ENCODE measurements at places on chromosomes 6 and 20.

DNA sequence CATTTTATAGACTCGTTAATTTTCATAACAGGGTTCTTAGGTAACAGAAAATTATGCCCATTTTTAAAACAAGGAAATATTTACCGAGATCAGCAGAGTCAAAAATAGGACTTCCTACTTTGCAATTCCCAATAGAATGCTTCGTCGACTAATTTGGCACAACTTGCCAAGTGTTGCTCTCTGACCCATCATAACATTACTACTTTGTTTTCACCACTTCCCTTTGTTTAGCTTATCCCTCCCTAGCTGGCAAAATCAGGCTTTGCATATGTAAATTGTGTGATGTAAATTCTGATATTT is 914 bp upstream of the RANBP9 start:
- no peak for DNase-seq

DNA sequence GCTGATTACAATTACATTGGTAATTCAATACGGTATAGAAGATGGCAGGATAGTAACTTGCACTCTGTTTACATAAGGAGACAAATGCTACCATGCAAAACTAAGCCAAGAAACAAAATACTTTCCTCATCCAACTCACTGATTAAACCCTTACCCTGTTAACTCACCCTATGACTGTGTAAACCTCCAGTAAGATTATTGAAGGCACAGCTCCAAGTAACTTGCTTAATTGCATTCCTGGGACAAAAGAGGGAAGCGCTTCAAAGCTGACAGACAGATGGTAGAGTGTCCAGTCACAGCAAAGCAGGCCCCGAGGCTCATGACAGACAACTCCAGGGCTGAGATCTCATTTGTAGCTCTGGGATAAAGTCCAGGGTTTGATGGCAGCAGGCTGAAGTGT is 6.9 kb upstream of the KIF16B start:
- no peak for DNase-seq

- no peak for DNase-seq
Observed at GRCh38 chr6:130670142-130670541, 157.1 kb upstream of the SMLR1 start.

DNA sequence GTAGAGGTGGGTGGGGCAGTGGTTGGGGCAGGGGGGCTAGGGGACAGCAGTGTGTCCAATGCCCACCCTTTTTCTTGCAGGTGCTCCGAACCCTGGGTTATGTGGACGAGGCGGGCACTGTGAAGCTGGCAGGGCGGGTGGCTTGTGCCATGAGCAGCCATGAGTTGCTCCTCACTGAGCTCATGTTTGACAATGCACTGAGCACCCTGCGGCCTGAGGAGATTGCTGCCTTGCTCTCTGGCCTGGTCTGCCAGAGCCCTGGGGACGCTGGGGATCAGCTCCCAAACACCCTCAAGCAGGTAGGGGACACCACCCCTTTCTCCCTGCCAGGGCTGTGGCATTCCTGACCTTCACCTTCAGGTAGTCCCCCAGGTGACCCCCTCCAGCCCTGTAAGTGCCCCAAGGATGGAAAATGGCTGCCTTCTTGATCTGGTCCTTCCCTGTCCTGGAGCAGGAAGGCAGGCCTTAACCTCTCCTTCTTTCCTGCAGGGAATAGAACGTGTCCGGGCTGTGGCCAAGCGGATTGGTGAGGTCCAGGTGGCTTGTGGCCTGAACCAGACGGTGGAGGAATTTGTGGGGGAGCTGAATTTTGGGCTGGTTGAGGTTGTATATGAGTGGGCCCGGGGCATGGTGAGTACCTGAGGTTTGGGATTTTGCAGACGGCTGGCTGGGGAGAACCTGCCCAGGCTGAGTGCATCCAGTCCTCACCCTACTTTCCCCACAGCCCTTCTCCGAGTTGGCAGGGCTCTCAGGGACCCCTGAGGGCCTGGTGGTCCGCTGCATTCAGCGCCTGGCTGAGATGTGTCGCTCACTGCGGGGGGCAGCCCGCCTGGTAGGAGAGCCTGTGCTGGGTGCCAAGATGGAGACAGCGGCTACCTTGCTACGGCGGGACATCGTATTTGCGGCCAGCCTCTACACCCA is 2.9 kb downstream of the DXO start:
- no peak for DNase-seq

DNA sequence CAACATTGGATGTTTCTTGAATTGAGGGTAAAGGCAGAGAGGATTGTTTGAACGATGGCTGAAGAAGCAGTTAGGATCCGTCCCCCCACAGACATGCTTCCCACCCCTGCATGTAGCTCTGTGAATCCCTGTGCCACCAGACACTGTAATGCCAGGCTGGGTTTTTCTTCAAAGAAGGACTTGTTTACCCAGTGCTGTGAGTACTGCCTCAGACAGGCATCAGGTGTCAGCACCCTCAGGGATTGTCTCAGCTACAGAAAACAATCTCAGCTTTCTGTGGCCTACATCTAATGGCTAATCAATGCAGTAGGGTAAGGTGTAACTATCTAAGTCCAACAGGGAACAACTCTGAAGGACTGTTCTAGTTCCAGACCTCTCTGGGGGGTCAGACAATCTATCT is 853.0 kb upstream of the EPHA7 start:
- DNase-seq: no peak

GRCh38 chr20:48782901-48783308 is 44.9 kb downstream of the PREX1 start:
- no peak for DNase-seq

DNA sequence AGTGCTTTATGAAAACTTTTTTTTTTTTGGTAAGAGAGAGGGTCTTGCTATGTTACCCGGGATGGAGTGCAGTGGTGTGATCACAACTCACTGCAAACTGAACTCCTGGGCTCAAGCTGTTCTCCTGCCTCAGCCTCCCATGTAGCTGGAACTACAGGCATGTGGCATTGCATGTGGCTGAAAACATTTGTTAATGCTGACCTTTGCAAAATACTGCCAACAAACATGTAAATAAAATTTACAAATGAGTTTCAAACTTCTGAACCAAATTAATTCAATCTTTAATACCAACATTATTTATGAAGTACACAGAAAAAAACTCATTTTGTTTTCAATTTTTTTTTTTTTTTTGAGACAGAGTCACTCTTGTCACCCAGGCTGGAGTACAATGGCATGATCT is 26.1 kb upstream of the ZBTB2 start:
- no peak for DNase-seq

GRCh38 chr6:108407904-108408827 is 113.3 kb downstream of the AFG1L start:
- DNase-seq: no peak

GRCh38 chr6:92110403-92110802 is 1309.0 kb downstream of the EPHA7 start:
- DNase-seq: no peak

- no peak for DNase-seq
Observed at GRCh38 chr20:2914160-2914559, 40.9 kb downstream of the PTPRA start.

- no peak for DNase-seq
Observed at GRCh38 chr6:131288214-131288613, 152.9 kb downstream of the AKAP7 start.

- no peak for DNase-seq
Observed at GRCh38 chr6:144778773-144779492, 493.8 kb downstream of the UTRN start.

DNA sequence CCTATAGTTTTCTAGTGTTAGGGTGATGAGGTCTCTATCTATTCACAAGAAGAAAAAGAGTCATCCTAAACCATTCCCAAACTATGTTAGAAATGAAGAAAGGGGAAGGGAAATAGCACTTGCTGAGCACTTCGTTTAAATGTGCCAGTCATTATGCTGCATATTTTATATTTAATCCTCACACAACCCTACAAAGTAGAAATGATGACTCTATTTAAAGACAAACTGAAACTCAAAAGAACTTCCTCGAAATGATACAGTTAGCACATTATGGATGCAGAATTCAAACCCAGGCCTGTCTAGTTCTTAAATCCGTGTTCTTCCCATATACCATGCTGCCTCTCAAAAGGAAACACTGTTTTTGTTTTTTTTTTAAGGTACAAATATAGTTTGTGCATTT is 174.6 kb downstream of the GMPR start:
- no peak for DNase-seq

DNA sequence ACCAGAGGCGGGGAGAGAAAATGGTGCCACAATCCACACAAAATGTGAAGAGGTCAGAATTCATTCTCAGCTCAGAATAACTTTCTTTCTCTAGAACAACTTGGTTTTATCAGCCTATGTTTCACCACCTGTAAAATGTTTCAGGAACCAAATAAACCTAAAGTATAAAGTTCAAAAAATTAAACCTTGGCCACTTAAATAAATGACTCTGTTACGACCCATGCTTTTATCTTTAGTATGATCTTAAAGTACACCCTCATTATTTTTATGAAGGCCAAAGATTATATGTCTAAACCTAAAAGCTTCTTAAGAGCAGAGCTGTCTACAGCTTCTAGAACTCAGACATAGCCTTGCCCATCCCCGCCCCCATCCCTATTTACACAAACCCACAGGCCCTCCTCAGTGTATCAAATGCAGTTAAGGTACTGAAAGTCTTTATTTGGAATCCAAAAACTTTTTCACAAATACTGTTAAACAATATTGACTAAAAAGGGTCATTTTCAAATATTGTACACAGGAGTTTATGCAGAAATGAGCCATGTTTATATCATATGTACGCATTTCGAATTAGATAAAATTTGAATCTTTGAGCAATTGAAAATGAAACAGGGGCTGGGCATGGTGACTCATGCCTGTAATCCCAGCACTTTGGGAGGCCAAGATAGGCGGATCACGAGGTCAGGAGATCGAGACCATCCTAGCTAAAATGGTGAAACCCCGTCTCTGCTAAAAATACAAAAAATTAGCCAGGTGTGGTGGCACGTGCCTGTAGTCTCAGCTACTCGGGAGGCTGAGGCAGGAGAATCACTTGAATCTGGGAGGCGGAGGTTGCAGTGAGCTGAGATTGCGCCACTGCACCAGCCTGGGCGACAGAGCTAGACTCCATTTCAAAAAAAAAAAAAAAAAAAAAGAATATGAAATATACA is 5.7 kb upstream of the NHSL1 start:
- DNase-seq: no peak

DNA sequence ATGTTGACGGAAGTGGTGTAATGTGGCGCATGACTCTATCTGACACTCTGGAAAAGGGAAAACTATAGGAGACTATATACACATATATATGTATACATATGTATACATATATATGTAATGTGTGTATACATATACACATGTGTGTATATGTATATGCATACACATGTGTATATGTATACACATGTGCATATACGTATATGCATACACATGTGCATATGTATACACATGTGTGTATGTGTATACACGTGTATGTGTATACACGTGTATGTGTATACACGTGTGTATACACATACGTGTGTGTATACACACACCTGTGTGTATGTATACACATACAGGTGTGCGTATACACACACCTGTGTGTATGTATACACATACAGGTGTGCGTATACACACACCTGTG is 683.4 kb upstream of the FLRT3 start:
- DNase-seq: no peak

DNA sequence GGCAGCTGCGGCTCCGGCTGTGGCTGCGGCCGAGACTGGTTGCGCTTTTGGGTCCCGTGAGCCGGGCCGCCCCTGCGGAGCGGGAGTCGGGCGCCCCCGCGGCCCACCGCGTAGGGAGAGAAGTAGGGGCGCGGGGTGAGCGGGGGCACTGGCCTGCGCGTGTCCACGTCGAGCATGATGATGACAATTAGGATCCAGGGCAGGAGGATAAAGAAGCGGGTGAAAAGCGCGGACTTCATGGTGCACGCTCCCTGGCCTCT is 739 bp downstream of the B3GAT2 start:
- no peak for DNase-seq

- DNase-seq: no peak
Observed at GRCh38 chr20:17946572-17947473, 21.8 kb downstream of the SNX5 start.

DNA sequence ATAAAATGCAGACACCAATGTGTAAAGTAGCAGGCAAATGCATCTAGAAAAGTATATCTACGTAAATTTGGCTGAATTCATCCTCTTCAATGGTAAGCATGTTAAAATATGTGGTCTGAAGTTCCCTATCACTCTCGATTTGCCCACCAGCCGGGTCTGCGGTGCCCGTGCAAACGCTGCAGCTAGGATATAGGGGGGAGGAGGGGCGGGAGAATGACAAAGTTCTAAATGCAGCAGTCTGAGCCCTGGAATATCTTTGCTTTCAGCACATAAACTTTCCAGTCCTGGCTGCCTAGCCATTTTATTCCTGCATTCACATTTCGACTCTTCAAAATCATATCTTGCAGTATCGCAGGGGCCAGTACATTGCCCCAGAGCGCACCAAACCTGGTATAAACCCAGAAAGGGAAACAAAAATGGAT is 708 bp downstream of the NRN1 start:
- no peak for DNase-seq

GRCh38 chr6:25449774-25450173 is 170.6 kb downstream of the CARMIL1 start:
- no peak for DNase-seq

- DNase-seq: no peak
Observed at GRCh38 chr6:14676064-14676463, 558.5 kb downstream of the CD83 start.

DNA sequence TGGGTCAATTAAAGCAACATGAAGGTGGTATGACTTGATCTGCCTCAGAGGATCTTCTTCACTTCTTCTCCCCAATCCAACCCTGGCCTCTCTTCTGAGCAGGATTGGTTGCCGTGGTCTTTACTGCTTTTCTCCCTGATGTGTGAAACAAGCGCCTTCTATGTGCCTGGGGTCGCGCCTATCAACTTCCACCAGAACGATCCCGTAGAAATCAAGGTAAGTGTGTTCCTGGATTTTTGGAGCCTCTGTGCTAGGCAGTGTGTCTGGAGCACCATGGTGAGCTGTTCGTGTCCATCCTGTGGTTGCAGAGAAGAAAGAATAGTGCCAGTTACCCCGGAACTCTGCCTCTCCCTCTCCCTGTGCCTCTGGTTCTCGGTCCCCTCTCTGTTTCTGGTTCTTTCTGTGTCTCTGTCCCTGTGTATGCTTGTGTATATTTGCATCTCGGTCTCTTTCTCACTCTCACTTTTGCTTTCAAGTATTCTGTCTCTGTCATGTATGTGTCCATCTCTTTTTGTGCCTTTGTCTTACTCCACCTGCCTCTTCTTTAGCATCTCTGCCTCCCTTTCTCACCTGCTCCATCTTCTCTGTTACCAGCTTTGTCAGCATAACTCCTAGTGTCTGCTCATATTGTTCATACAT is 23.5 kb downstream of the TM9SF4 start:
- no peak for DNase-seq

DNA sequence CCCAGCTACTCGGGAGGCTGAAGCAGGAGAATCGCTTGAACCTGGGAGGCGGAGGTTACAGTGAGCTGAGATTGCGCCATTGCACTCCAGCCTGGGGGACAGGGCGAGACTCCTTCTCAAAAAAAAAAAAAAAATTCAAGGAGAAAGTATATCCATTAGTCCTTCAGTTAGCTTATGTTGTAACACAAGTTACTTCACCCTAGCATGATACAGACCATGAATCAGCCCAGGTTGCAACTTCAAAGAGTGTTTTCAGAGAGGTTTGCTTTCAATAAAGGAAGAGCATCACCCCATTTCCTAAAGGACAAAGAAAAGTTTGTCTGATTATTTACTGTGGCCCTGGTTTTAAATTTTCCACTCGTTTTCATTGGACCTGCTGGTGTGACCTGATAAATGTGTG is 73.0 kb downstream of the SERAC1 start:
- DNase-seq: no peak

Measured in activated T-cell treated with anti-CD3 and anti-CD28 coated beads for 48 hours (primary cell).